ENCODE measurements at places on chromosomes 13 and 19.

GRCh38 chr19:20294181-20294580 lies 127.2 kb downstream of the ZNF486 start:
- DNase-seq: no peak

DNA sequence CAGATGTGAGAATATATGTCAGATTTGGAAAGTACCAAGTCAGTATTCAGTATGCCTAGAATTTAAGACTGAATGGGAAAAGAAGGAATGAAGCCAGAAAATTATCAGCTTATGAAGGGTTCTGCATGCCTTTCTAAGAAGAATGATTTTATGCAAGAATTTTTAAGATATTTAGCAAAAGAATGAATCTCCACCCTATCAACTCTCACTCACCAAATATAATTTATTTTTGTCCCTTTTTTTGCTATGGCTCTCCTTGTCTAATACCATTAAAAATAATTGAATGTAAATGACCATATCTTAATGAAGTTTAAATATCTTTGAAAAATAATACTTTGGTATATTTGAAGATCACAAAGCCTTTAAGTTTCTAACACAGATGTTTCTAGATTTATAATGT lies 612.7 kb upstream of the GPC6 start:
- DNase-seq: no peak

DNA sequence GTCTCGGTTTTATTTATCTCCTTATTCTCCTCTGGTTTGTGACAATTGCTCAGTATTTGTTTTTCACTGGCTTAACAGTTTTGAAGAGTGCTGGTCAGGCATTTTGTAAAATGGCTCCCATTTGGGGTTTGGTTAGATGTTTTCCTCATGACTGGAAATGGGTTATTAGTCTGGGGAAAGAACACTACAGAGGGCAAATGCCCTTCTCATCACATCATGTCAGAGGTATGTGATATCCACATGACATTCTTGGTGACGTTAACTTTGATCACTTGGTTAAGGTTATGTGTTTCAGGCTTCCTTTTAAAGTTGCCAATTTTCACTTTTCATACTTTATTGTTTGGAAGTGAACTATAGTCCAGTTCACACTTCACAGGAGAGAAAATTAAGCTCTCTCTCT lies 74.8 kb upstream of the KLHL1 start:
- DNase-seq: no peak

DNA sequence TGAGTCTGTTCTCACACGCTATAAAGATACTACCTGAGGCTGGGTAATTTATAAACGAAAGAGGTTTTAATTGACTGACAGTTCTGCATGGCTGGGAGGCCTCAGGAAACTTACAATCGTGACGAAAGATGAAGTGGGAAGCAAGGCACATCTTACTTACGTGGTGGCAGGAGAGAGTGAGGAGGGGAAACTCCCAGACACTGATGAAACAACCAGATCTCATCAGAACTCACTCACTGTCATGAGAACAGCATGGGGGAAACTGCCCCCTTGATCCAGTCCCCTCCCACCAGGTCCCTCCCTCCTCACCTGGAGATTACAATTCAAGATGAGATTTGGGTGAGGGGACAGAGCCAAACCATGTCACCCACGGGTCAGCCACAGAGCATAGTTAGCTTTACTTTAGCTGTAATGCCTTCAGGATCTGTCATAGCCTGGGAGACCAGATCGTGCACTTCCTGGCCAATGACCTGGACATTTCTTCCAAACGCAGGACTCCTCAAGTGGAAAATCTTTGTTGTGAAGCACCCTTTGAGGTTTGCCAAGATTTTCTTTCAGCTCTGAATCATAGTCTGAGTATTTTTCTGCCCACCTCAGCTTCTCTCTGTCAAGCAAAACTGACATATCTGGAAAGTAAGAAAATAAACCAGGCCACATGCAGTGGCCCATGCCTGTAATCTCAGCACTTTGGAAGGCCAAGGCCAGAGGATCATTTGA lies 25.2 kb upstream of the HIF3A start:
- DNase-seq: no peak

DNA sequence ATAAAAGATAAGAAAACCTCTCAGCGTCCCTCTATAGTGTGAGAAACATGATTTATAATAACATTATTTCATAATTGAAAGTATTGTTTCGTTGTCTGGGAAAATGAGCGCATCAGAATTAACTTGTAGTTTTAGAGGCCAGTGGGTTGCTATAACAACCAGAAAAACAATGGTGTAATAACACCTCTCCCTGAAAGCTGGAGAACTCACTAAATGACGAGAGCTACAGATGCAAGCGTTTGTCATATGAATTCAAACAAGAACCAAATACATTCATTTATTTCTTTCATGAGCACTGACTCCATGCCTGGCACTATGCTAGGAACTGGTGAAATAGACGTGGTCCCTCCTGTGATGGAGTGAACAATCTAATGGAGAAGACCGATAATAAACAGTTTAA lies 16.3 kb downstream of the KBTBD7 start:
- no peak for DNase-seq

GRCh38 chr19:33157906-33158305 lies 26.0 kb downstream of the WDR88 start:
- DNase-seq: no peak

DNA sequence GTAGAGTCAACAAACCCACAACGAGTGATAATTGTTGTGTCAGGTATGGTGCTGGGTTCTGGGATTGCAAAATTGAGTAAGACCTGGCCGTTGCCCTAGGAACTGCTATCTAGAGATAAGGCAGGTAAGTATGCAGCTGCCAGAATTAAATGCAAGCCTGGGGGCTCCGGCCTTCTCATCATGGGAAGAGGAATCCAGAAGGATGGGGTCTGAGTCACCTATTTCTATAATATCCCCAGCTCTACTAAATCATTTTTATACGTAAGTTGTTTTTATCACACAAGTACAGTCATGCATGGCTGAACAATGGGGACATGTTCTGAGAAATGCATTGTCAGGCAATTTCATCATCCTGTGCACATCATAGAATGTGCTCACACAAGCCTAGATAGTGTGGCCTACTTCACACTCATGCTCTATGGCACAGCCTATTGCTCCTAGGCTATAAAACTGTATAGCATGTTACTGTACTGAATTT lies 203.0 kb downstream of the KLF5 start:
- no peak for DNase-seq

DNA sequence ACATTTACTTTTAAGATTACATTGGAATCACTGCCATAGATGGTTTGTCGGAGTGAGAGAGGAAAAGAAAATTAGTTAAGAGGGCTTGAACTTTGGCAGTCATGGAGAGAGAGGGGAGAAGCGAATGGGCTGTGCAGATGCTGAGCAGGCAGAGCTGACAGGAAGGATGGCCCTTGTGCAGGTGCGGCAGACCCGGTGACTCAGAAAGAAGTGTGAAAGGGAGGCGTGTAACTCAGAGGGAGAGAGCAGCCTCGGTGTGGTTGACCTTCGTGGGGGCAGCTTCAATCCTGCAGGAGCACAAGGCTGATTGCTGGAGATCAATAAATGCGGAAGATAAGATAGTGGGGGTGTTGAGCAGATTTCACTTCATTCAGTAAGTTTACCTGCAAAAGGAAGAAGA lies 76.9 kb downstream of the TNFSF13B start:
- no peak for DNase-seq
